D721Med (cell line): ENCODE measurements at places on chromosomes 13 and 19.

DNA sequence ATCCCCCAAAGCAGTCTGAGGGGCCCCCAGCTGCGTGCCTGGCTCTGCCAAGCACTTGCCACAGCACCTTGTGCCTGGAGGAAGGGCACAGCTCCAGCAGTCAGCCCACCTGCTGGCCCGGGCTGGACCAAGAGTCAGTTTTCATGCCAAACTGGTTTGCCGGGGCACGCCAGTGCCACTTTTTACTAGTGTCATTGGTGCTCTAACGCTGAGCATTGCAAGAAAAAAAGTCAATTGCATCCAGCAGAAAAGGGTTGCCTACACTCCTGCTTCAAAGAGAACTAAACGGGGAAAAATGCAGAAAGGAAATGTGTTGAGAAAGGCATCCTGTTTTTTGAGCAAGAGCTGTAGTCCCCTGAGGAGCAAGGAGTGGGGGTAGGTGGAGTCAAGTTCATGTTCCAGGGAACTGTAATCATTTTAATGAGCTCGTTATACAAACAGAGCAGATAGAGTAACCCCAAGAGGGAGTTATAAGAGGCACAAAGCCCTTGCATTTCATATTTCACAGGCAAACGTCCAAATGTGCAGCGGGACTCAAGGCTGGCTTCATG lies 68.4 kb downstream of the F2RL3 start:
- DNase-seq: no peak

GRCh38 chr13:67175836-67176459 lies 54.2 kb downstream of the PCDH9 start:
- no peak for DNase-seq

- DNase-seq: no peak
These were observed 46.0 kb downstream of the SAE1 start for GRCh38 chr19:47176627-47177090.

DNA sequence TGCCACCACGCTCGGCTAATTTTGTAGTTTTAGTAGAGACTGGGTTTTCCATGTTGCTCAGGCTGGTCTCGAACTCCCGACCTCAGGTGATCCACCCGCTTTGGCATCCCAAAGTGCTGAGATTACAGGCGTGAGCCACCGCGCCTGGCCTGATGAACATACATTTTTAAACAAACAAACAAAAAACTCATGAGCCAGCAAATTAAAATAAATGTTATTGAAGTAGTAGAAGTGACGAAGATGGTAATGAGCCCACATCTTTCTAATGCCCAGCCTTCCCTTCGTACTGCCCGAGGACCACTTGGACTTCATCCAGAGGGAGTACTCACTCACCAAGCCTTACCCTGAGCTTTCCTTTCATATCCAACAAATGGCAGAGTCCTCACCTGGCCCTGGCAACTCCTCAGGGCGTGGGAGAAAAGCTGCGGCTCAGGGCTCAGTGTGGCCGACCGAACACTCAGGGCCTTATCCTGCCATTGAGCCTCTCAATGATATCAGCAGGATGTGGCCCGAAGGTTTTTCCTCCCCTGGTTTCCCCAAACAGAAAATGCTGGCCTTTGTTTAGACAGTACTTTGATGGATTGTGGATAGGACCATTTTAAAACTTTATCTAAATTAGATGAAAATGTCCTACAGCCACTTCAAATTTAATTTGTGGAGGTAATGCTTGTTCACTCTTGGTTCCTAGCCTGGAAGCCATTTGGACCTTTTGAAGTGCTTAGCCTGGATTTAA lies 22.8 kb upstream of the ABCC4 start:
- no peak for DNase-seq

- DNase-seq: no peak
These were observed 9.8 kb upstream of the STK24 start for GRCh38 chr13:98586400-98587345.

DNA sequence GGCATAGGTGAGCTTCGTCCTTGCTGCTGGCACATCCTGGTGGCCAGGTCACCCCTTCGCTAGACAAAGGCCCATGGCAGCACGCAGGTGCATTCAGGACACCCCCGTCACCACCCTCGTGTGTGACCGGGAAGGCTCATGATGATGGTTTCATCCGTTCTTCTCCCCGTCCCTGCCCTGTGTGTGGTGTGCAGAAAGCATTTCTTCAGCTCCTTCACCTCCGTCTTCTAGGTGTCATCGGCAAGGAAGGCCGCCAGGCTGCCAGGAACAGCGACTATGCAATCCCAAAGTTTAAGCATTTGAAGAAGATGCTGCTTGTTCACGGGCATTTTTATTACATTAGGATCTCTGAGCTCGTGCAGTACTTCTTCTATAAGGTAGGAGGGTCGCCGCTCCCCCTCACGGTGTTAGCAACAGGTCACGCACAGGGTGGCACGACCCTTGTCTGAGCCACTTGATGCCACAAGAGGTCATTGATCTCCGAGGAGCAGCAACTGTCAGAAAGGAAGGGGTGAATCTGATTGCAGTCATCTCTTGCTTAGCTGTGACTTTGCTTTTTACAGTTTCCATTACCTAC lies 111.0 kb upstream of the MCF2L start:
- no peak for DNase-seq

- no peak for DNase-seq
These were observed 85.7 kb downstream of the ZAR1L start for GRCh38 chr13:32229443-32229842.

DNA sequence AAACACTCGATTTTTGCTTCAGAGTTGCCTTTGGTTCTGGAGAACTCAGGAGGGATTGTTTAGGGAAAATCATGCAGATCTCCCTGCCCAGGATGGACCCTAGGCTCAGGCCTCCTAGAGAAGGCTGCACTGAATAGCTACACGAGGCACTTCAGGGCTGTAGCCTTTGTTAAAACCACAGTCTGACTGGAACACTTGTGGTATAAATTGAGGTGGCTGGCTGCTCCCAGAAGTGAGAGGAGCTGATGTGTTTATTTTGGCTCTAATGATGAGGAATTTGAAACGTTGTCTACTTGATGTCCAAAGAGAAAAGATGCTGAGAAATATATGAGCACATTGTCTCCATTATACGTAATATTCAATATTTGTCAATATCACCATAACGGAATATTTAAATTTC lies 762.1 kb upstream of the ARGLU1 start:
- no peak for DNase-seq

GRCh38 chr13:20182231-20182846 lies 10.4 kb downstream of the GJB2 start:
- peak; percentile 60 for DNase-seq

DNA sequence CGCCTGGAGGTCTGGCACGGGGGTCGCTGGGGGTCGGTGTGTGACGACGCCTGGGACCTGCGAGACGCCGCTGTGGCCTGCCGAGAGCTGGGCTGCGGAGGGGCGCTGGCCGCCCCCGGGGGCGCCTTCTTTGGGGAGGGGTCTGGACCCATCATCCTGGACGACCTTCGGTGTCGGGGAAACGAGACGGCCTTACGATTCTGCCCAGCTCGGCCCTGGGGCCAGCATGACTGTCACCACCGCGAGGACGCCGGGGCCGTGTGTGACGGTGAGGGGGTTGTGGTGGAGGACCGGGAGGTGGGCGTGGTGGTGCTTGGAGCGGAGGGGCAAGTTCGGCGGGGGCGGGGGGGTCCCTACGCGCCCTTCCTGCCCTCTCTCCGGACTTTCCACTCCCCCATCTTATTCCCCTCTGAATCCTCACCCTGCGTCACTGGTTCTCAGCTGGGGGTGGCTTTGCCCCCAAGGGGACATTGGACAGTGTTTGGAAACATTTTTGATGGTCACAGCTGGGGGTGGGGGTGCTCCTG lies 5.5 kb downstream of the SSC5D start:
- DNase-seq: no peak

- no peak for DNase-seq
These were observed 576 bp downstream of the DOT1L start for GRCh38 chr19:2164020-2164998.

- no peak for DNase-seq
These were observed 4.7 kb upstream of the SIGLECL1 start for GRCh38 chr19:51246164-51246552.

GRCh38 chr13:106700439-106700838 lies 132.5 kb upstream of the ARGLU1 start:
- no peak for DNase-seq

DNA sequence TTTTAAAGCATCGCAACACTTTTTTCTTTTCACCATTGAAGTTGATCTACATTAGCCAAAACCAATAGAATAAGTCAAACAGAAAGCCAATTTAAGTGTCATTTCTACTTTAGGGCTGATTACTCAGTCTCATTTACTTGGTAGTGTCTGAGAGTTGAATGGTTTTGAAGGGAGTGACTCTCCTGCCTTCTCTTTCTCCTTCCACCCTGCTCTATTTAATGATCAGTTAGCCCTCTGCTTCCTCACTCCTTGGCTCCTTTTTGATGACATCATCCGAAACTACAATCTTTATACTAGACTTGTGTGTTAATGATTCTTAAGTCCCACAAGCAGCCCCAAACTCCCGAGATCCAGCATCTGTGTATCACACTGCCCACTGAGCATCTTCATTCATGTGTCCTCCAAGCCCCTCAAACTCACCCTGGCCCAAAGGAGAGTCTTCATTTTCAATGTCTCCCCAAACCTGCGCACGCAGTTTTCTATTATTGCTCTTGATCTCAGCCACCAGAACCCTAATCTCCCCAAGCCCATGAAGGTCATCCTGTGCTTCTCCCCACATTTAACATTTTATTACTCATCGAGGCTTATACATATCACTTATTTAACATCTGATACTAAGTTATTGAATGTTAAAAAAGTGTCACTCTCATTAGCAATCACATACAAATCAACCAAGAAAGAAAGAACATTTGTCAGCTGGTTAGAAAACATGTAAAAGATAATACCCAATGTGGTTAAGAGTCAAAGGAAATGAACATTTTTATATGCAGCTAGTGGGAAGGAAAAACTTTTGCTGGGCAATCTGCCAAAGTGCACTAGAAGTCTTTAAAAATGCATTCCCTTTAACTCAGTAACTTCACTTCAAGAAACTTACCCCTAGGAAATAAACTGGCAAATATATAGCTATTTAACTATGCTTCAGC lies 32.2 kb upstream of the ARGLU1 start:
- no peak for DNase-seq

DNA sequence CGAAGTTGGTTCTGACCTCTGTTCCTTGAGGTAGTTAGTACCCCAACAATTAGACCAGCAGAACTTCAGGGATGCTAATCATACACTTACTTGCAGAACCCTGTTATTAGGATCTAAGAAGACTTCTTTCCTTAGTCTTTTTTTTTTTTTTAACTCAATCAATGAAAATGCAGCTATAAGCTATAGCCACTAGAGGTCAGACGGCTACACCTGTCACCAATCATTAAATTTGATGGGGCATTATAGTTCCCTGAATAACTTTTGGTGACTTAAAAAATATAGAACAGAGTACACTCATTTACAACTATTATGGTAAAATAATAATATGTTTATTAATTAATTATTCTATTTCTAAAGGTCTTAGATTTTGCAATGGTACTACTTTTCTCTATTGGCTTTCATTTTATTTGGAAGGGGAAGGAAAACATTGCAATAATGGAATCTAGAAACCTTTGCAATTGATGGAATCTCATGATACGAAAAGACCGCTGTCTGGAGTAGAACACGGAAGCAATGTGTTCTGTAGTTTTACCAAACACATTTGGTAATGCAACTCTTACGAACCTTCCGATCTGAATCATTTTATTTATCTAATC lies 483.2 kb downstream of the DIAPH3 start:
- no peak for DNase-seq

DNA sequence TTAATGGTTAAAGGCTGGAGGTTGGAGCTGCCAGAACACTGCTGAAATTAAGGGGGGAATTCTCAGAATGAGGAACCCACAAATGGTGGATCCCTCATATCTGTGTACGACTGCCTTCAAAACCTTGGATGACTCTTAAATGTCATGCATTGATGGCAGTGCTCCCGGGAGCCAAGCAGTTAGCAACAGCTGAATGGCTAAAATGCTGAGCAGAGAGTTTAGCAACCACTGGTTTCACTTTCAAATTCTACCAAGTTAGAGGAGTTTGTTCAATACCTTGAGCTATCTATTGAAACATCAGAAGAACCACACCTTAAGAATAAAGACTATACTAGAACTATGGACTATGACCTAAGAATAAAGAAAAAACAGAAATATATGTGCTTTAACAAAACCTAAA lies 41.4 kb downstream of the UQCRFS1 start:
- DNase-seq: no peak

DNA sequence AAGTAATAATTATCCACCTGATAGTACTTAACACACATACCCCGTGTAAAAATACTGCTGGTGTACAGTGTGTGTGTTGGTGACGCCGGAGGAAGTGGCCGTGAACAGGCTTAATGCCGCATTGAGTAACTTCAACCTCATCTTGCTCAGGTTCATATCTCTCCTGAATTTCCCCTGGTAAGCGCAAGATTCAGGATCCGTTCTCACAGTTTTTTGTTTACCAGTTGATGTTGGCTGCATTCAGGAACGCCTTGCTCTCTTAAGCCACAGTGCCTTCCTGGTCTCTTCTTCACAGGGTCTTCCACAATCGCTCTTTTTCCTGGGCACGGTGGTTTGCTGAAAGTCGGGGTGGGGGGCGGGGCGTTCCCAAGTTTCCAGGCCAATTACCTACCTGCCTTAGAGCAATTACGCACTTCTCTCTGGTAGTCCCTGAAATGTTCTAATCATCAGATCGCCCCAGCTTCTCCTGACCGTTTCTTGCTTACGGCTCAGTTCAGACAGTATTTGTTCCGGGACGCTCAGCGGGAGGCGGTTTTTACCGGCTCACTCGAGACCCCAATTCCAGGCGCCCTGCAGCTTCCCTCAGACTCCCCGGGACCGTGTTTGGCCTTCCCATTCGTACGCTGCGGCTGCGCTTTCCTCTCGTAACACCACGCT lies 706 bp upstream of the DNAJC3 start:
- no peak for DNase-seq

- no peak for DNase-seq
These were observed 6.9 kb downstream of the SERPINE3 start for GRCh38 chr13:51346397-51346796.

DNA sequence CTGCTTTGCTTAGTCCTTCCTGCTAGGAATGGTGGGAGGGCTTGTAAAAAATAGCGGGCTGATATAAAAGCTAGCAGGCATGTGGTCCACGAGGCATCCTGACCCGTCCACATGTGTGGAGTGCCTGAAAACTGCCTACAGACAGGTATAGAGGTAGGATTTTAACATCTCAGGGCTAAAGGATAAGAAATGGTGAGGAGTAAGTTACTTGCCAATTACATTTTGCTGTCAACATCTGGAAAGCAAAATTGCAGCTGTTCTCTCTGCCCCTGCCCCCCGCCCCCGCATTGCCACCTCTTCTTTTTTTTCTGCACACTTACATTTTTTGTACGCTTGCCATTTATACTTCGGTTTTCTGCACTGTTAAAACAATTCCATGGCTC lies 21.0 kb downstream of the NFIX start:
- DNase-seq: no peak

- DNase-seq: no peak
These were observed 95.7 kb downstream of the ARHGEF7 start for GRCh38 chr13:111210544-111211469.

GRCh38 chr13:72258340-72258981 lies 391.5 kb upstream of the DACH1 start:
- no peak for DNase-seq
